NCI-H2107 (cell line): ENCODE measurements at places on chromosomes 3 and 15.

DNA sequence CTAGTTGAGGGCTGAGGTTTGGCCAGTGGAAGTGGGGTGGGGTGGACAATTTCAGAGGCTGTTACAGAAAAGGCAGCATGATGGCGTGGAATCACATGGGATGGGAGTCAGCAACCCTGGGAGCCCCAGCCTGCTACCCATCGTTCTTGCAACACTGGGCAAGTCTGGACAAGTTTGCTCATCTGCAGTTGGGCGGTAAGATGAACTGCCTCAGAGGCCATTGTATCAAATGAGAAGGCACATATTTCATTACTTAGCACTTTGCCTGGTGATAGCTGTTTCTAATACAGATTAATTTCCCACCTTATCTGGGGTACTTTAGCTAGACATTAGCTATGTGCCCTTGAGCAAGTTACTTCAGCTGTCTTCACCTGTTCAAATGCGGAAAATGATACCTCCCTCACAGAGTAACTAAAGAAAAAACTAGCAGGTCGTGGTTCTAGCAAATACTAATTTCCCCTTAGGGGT is 248.9 kb downstream of the THSD4 start:
- no peak for DNase-seq

DNA sequence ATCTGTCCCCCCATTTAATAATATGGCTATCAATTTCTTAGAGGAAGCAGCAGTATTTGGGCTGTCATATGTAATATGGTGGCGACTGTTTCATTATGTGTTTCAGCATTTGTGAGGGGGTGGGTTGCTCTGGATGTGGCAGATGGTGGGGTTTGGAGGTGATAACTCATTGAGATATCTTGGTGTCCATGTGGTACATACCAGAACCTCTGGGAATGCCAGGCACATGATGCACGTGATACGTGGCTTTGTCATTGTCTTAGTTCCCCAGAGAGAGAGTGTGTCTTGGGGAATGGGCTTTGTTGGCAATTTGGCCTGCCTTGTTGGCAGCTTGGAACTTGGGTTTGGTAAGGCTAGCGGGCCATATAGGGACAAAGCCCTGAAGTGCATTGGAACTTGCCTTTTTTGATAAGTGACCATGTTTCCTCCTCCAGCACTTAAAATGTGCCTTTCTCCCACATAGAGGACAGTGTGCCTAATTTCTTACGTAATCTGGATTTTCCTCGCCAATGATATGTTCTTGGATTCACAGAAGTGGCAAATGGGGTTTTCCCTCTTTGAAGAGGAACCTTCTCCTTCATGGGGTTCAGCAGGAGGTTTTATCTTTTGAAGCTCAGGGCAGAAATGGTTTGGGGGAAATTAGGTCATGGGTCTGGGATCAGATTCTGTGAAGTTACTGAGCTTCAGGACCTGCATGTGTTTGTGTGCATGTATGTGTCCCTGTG is 79.5 kb downstream of the DNASE1L3 start:
- no peak for DNase-seq

DNA sequence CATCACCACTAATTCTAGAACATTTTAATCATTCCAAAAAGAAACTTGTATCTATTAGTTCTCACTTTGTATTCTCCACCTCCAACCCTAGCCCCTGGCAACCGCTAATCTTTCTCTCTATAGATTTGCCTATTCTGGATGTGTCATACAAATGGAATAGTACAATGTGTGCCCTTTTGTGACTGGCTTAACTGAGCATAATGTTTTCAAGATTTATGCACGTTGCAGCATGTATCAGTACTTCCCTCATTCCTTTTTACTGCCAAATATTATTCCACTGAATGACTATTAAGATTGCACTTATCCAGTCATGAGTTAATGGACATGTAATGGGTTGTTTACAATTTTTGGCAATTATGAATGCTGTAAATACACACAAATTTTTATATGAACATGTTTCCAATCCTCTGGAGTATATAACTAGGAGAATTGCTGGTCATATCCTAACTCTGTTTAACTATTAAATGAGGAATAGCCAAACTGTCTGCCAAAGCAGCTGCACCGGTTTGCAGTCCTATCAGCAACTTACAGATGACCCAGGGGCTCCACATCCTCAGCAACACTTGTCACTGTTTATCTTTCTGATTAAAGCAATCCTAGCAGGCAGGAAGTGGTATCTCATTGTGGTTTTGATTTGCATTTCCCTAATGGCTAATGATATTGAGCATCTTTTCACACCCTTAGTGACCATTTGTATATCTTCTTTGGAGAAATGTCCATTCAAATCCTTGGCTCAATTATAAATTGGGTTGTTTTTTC is 42.9 kb downstream of the DCUN1D1 start:
- DNase-seq = no peak

DNA sequence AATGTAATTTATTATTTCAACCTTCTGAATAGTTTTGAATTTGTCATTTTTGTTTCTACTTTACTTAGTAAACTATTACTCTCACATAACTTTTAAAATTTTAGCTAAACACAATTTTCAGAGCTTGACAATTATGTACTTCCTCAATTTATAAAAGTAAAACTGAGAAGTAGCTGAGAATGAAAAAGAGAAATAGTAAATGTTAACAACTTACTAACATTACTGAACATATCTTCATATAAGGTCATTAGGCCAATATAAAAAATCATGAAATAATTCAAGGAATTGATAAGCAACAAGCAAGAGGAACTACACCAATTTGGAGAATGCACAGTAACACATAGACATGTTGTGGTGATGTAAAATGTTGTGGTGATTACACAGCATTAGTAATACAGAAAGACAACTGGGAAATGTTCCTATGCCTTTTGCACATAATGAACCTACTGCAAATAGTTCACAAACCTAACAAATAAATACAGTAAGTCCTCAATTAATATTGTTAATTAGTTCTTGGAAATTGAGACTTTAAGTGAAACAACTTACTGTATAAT is 137.9 kb downstream of the CBLB start:
- no peak for DNase-seq

- no peak for DNase-seq
These were observed 182.7 kb downstream of the MEIS2 start for GRCh38 chr15:36917411-36918267.

DNA sequence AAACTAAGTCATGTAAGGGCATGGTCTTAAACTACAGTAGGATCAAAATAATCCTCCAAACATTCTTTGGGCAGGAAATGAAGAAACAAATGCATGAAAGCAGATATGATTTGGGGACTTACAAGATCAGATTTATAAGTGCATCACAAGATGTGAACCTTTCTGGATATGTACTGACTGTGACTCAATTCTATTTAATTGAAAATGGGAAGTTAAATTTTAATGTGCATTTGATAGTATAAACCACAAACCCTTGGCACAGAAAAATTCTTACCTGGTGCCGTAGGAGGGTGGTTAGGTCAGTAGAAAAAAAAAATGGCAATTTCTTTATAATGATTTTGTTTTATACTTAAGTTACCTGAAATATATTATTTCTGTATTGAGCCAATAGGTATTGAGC is 262.5 kb upstream of the TGFBR2 start:
- no peak for DNase-seq

DNA sequence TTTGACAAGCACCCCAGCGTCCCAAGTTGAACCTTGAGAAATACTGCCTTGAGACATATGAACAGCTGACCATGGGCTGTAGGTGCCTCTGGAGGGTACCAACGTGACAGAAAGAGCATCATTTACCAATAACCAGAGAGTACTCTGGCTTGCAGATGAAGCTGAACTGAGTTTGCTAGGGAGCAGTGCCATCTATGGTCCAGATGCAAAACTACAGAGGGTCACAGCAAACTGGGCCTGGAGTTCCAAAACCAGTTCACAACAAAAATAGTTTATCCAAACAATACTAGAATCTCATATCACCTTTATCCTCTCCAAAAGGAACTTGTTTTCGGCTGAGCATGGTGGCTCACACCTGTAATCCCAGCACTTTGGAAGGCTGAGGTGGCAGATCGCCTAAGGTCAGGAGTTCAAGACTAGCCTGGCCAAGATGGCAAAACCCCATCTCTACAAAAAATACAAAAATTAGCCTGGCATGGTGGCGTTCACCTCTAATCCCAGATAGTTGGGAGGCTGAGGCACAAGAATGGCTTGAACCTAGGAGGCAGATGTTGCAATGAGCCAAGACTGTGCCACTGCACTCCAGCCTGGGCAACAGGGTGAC is 69.3 kb downstream of the CHAC1 start:
- no peak for DNase-seq

- no peak for DNase-seq
These were observed 441.4 kb downstream of the CNTN6 start for GRCh38 chr3:1534252-1534651.

- no peak for DNase-seq
These were observed 246.5 kb upstream of the LRRN1 start for GRCh38 chr3:3552761-3553160.

GRCh38 chr3:42012383-42012934 is 50.6 kb upstream of the ULK4 start:
- no peak for DNase-seq

DNA sequence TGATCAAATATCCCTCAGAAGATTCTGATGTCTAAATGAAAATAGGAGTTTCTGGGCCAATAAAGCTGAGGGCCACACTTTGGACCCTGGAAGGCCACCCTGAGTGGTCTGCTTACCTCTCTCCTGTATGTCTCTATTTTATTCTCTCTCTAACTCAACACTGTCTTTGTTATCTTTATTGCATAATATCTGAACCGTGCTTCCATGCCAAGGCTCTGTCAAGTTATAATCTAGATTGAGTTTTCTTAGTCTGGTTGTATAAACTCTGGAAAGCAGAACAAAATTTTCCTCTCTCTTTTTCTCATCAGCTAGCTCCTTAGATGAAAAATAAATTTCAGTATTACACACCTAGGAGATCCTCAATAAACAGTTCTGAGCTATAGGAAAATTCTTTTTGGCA is 36.2 kb upstream of the ACTL6A start:
- DNase-seq = no peak

DNA sequence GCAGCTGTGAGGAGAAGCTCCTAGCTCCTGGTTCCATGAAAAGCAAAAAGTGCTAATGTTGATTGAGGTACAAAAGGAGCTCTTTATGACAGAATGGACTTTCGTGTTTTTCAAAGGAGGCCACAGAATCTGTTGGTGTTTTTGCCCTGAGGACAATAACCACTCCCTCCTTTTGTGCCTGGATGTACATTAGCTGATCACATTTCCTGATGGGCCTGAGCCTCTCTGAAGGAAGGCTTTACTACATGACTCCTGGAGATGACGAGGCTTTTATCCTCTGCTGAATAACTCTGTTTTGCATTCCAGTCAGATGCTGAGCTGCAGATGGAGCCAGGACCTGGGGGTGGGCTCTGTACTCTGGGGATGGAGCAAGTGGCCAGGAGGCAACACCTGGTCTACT is 301.9 kb downstream of the CACNA2D3 start:
- peak; percentile 6 for DNase-seq

DNA sequence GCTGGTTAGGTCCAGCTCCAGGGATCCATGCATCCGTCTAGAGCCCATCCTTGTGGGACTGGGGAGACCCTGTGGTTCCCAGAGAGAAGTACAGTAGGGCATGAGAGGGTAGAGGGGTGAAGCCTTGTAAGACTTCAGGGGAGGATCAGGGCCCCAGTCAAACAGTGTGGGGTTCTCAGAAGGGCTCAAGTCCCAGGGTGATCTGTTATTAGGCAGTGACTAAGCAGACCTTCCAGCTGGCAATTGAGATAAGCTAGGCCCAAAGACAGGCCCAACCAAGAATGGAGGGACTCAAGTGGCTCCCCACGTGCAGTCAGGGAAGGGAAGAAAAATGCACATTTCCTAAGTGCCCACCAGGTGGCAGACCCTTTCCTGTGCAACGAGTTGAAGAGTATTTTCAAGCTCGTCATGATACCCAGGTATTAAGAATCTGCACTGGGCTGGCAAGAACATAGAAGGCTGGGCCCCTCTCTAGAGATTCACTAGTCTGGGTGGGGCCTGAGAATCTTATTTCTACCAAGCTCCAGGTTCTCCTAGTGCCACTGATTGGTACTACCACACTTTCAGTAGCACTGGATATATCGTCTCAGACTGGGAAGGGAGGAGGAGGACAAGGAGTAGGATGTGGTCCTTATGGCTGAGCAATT is 240.8 kb downstream of the NR1D2 start:
- peak; percentile 52 for DNase-seq

- no peak for DNase-seq
These were observed 41.2 kb upstream of the ZNF385D start for GRCh38 chr3:21792176-21792575.

DNA sequence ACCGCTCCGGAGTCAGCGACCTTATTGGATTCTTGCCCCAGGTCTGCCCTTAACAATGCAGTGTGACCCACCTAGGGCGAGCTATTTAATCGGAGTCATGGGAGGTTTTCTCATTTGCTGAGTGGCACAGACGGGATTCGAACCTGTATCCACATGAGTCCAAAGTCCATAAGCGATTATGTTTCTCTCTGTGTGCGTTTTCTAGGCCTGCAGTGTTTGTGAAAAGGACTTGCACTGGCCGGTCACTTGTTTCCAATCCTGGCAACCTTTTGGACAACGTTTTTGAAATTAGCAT is 691 bp upstream of the HDGFL3 start:
- DNase-seq = no peak

GRCh38 chr3:141710888-141711616 is 27.0 kb upstream of the RNF7 start:
- DNase-seq = no peak

DNA sequence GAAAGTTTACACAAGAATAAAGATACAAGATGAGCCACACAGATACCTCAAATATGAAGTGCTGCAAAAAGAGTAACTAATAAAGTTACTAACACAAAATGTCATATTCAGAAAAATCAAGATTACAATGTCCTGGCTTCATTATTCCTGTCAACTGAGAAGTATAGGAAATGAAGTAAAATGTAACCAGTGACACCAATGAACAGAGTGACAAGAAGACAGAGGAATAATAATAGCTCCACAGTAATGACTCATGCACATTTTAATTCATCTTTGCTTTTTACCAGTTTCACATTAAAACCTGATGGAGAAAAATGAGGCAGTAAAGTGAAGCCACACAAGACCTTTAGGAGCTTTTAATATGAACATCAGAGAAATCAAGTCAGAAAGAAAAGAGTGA is 214.1 kb downstream of the ZBBX start:
- no peak for DNase-seq

DNA sequence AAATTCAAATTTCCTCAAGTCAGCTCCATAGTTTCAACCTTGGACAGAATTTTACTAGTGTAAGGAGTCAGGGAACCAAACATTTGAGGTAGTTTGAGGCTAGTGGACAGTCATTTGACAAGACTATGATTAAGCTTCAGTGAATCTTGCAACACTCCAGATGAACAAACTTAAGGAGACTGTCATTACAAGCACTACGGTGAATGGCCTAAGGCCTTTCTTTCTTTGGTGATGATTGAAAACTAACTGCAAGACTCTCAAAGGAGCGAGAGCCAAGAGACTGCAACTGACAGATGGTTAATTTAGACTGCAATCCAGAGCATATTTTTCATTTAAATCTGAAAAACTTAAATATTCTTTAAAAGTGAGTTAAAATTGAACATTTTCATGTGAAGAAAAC is 272.3 kb upstream of the NECTIN3 start:
- no peak for DNase-seq

DNA sequence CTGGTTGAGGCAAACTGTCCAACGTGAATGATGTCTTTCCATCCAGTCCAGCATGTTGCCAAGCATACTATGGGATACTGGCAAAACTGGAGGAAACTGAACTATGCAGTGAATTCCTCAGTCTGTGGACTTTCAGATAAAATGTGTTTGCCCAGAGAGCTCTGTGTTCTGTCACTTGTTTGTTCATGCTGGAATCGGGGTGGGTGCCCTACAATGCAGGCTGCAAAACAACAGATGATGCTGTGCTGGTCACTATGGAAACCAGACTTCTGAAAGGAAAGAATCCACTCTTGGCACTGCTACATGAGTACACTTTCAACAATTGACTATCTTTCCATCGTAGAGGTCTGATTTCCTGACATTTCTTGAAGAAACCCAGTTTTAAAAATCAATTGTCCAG is 272.5 kb upstream of the ARHGEF26 start:
- DNase-seq = no peak
